ENCODE measurements at places on chromosomes 3 and 15. TPM values are rescaled to one million over a fixed set of nuclear protein-coding genes. Genes with fewer than 3 reads are reported as not detected.

Gene GPR176
- 8.1 TPM for polyA plus RNA-seq

Gene PRSS50
- polyA plus RNA-seq, result not detected

Gene EHHADH
- polyA plus RNA-seq, result 5.7 TPM

Gene PLXND1
- polyA plus RNA-seq, result 72.6 TPM

Gene ONECUT1
- 0.37 TPM for polyA plus RNA-seq

Data from A549 (cell line).